ENCODE measurements at places on chromosomes 3 and 15.

- no peak for DNase-seq
Observed at GRCh38 chr15:38072348-38073177, 138.1 kb downstream of the TMCO5A start.

- no peak for DNase-seq
Observed at GRCh38 chr3:171407759-171408158, 52.4 kb downstream of the TNIK start.

DNA sequence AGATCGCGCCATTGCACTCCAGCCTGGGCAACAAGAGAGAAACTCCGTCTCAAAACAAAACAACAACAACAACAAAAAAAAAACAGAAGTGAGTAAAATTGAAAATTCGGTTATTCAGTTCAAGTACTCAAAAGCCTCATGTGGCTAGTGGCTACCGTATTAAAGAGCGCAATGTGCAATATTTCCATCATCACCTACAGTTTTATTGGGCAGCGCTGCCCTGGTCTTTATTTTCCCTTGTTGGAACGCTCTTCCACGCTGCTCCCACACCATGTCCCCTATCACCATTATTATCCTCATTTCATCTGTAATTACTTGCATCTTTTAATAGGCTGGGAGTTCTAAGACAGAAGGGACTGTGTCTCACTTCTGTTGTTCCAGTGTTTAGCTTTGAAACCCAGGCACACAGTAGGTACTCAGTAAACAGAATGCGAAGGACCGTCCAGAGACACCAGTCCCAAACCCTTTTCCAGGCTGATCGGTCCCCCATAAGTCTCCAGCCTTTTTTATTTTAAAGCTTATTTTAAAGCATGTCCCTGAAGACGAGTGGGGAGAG lies 423 bp upstream of the HACD3 start:
- DNase-seq: no peak

DNA sequence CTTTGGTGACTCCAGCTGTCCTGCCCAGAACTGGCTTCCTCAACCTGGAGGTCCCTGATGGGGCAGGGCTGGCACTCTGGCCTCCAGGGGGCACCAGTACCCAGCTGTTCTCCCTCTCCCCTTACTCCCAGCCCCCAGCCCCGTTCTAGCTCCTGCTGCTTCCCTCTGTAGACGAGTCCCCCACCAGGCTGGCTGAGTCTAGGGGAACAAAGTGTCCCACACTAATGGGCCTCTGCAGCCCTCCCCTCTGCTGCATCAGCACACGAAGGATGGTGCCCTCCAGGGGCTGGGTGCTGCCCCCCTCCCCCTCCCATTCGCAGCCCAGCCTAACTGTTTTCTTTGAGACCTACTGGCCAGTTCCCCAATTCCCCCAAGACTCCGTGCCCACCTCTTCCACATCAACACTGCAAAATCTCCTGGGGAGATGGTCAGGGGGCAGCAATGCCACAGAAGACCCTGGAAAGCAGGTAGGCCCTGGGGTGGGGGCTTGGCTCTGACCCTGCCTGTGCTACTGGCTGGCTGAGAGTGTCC lies 4.2 kb downstream of the RHCG start:
- no peak for DNase-seq

- DNase-seq: no peak
Observed at GRCh38 chr15:41877631-41878354, 16.1 kb downstream of the SPTBN5 start.

GRCh38 chr3:27049792-27050191 lies 319.4 kb downstream of the NEK10 start:
- DNase-seq: no peak

GRCh38 chr3:99356696-99357095 lies 281.7 kb upstream of the COL8A1 start:
- DNase-seq: no peak

DNA sequence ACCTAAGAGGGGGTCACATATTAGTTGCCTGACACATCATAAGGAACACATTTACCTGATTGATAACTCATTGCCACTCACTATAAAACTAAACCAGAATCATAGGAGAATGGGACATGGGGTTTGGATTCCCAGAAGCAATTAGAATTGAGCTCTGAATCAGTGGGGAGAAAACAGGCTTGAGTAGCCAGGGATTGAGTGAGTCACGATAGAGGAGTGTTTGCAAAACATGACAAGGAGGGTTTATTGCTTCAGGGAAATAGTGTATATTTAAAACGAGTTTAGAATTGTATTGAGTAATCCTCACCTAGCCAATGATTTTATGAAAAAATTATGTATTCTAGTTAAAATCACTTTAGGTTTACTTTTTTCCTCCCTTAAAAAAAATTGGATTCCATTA lies 101.1 kb upstream of the THRB start:
- no peak for DNase-seq

GRCh38 chr15:84681831-84682230 lies 23.8 kb upstream of the NMB start:
- DNase-seq: peak; percentile 43

GRCh38 chr3:56753206-56753820 lies 48.4 kb downstream of the ARHGEF3 start:
- peak; percentile 14 for DNase-seq

DNA sequence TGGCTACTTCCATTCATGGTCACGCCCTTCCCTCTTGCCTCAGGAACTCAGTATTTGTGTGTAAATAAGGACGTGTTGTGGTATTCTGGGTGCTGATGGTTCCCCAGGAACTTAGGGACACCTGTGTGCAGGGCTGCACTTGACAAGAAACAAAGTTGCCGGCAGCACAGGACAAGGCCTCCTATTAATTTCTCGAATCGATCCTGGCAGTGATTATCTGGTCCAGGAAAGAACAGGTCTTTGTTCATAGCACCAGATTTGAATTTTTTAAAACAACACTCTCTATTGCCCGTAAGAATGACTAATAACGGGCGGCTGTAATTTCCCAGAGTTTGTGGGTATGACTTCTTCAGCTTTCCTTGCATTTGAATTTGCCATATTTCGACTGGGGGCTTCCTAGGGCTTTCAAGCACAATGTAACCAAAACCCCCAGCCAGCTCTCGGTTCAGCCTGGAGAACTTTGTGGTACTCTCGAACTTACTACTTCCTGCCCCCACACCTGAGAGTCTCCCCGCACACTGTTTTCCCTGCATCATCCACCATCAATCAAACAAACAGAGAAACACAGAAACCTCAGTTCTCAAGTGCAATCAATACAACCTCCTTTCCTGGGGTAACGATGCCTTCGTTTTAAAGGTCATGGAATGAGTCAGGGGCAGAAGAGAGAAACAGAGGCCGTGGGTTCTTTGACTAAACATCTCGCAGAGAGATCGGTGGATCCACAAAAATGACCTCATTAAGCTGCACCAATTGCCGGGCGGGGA lies 241.7 kb upstream of the ICE2 start:
- DNase-seq: peak; percentile 21

- DNase-seq: no peak
Observed at GRCh38 chr15:93129702-93130488, 40.9 kb upstream of the RGMA start.

DNA sequence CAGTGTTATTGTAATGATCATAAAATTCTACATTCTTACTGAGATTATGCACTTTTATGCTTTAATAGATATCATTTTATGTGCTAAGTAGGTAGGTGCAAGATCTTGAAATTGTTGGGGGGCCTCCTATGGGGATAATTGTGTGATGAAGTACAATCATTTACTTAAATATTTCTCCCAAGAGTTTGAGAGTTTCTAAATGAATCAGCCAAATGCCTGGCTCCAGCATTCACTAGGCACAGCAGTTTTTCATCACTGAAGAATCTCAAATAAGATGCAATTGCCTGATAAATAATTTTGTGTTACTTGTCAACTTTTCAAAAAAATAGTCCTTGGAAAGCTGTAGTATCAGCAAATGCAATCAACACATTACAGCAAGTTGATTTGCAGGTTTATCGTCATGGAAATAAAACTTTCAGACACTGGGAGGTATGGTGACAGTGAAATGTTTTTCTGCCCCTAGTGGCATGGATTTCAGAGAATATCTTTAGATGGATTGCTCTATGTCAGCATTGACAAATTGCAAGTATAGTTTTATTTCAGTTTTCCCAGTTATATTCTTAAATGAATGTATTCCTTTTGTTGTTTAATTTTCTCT lies 167.1 kb downstream of the NEK11 start:
- DNase-seq: no peak

- DNase-seq: no peak
Observed at GRCh38 chr3:105791919-105792786, 76.7 kb downstream of the CBLB start.

- no peak for DNase-seq
Observed at GRCh38 chr3:25558796-25559195, 105.9 kb downstream of the TOP2B start.

DNA sequence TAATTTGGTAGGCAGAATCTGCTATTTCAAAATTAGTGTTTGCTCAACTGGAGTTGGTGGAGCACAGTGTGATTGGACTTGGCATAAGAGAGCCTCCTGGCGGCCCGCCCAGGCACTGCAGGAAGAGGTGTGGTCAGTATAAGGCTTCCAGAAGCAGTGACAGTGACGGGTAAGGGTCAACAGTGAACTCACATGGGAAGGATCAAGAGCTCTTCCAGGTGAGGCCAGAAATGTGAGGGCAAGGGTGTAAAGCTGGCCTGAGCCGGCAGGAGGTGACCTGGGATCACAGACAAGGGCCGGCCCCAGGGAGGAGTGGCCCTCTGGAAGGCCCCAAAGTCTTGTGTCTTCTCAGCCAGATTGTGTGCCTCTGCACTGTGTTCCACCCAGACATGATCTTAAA lies 93.2 kb upstream of the RNF7 start:
- DNase-seq: peak; percentile 51

- no peak for DNase-seq
Observed at GRCh38 chr15:77486542-77487468, 66.1 kb downstream of the HMG20A start.

GRCh38 chr15:62135532-62136134 lies 29.5 kb downstream of the C2CD4B start:
- no peak for DNase-seq

GRCh38 chr15:40844696-40845030 lies 815 bp downstream of the SPINT1 start:
- DNase-seq: peak; percentile 10

- no peak for DNase-seq
Observed at GRCh38 chr3:43411429-43411828, 125.1 kb downstream of the SNRK start.

- no peak for DNase-seq
Observed at GRCh38 chr3:14372587-14372986, 29.8 kb upstream of the SLC6A6 start.

DNA sequence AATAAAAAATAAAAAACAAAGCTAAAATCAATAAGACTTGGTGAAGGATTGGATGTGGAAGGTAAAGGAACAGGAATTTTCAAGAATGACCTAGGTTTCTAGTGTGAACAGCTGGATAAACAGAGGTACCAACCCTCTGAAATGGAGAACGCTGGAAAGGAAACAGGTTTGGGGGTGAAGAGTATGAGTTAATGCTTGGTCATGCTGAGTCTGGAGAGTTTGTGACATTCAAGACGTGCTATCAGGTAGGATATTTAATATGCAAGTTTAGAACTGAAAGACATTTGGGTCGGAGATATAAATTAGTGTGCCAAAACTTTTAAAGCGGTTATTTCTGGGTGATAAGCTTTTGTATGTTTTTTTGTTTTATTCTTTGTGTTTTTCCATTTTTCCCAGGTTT lies 11.4 kb upstream of the KLHL6 start:
- DNase-seq: no peak

DNA sequence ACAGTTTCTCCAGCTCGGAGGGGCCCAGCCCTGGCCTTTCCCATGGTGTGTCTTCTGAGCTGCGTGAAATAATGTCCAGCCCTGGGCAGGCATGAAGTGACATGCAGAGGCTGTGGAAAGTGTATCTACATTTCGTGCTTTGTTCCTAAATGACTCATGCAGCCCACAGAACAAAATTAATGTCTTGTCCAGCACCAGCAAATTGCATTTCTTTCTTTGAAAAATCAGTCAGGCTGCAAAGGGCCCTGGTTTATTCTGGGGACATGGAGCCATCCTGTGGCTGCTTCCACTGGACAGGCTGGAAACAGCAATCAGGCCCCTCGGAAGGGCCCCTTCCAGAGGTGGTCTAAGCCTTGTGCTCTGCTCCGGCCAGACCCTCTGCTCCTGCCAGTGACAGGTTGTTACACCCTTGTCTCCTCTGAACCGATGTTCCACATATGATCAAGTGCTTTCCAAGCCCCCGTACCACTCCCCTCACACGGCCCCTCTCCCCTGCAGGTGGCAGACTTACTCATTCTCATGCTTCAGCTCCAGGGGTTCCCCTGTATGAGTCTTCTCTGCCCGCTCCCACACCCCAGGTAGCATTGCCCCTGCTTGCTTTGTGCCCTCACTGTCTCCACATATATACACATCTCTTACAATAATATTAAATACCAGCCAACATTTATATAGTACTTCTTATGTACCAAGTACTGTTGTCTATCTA lies 33.7 kb downstream of the CRYGS start:
- no peak for DNase-seq

- no peak for DNase-seq
Observed at GRCh38 chr3:125019271-125019670, 36.5 kb downstream of the HEG1 start.

DNA sequence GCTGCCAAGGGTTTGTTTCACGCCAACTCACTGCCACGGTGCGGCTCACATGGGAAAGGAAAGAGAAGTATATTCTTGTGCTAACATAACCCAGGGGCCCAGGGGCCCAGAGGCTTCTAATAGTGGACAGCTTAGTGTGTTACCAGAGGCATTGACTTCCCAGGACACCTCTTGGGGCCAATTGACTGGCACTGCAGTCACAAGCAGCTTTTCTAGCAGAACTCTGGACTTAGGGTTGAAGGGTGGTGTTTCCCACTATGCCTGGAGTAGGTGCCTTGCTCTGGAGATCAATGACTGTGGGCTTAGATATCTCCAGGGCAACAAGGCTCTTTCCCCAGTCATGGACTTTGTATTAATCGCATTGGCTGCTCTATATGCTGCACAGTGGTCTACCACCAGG lies 172.7 kb upstream of the KBTBD8 start:
- no peak for DNase-seq

DNA sequence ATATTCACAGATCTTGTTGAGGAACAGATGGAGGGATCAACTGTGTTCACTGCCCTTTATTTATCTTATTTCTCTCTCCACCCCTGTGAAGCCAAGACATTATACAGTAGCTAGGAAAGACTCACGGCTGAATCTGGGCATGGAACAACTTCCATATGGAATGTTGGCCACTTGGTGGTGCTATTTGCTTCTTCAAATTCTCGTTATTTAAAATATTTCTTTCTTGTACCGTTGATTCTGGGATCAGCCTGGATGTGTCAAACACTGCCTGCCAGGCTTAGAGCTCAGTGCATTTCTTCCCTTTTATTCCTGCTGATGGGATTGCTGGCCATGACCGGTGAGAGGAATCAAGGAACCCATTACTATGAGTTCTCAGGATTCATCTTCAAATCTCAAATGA lies 17.5 kb upstream of the GASK1A start:
- DNase-seq: no peak

DNA sequence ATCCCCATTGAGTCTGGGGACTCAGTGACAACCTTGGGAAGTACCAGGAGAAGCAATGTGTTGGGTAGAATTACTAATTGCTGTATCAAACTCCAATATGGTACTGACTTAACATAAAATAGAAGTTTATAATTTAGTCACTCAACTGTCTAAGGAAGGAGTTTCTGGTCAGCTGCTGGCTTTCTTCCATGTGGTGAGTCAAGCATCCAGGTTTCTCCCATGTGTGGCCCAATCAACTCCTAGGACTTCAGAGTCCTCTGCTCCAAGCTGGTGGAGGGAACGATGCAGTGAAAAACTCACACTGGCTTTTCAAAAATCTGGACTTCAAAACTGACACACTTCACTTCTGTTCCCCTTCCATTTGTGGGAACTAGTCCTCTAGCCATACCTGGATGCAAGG lies 25.2 kb downstream of the WNT5A start:
- no peak for DNase-seq

GRCh38 chr3:116064646-116065045 lies 380.6 kb downstream of the LSAMP start:
- no peak for DNase-seq
